NCI-H2081 treated with DMSO at 0.1 percent for 48 hours (cell line): ENCODE measurements at places on chromosomes 7 and 10.

- DNase-seq: no peak
These were observed 722.6 kb downstream of the GATA3 start for GRCh38 chr10:8776926-8777622.

GRCh38 chr10:129305046-129305445, 162.0 kb upstream of the MGMT start:
- no peak for DNase-seq

GRCh38 chr10:74881253-74881884, 55.0 kb downstream of the KAT6B start:
- DNase-seq: no peak

GRCh38 chr10:21011433-21012018, 114.4 kb upstream of the NEBL start:
- no peak for DNase-seq

- no peak for DNase-seq
These were observed 231.4 kb downstream of the PTEN start for GRCh38 chr10:88094795-88095194.

- DNase-seq: no peak
These were observed 262.1 kb downstream of the ATRNL1 start for GRCh38 chr10:115355162-115355760.

DNA sequence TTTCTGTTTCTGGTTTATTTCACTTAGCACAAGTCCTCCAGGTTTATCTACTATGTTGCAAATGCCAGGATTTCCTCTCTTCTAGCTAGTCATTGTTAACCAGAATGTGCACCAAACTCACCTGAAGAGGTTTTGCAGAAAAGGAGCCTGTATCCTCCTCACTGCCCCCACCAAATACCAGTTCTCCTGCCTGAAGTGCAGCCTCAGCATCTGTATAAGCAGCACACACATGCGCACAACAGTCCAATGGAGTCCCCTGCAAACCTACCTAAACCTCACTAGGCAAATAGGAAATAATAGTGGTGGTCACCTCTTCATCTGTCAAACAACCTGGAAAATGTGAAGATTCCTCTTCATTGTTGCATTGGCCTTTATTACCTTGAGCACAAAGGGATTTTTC, 237.8 kb downstream of the PAXIP1 start:
- no peak for DNase-seq

- DNase-seq: no peak
These were observed 136.1 kb downstream of the CELF2 start for GRCh38 chr10:11153766-11154165.

GRCh38 chr10:95464280-95464679, 96.9 kb downstream of the SORBS1 start:
- no peak for DNase-seq

- DNase-seq: no peak
These were observed 35.5 kb upstream of the NCAPG2 start for GRCh38 chr7:158740013-158740656.

GRCh38 chr10:30804478-30805055, 175.0 kb upstream of the LYZL2 start:
- no peak for DNase-seq

GRCh38 chr7:1516586-1517251, 12.5 kb upstream of the INTS1 start:
- DNase-seq: no peak

- DNase-seq: no peak
These were observed 13.4 kb downstream of the STEAP1B start for GRCh38 chr7:22486597-22486996.

- no peak for DNase-seq
These were observed 136.4 kb upstream of the ITGB1 start for GRCh38 chr10:33094263-33095051.

DNA sequence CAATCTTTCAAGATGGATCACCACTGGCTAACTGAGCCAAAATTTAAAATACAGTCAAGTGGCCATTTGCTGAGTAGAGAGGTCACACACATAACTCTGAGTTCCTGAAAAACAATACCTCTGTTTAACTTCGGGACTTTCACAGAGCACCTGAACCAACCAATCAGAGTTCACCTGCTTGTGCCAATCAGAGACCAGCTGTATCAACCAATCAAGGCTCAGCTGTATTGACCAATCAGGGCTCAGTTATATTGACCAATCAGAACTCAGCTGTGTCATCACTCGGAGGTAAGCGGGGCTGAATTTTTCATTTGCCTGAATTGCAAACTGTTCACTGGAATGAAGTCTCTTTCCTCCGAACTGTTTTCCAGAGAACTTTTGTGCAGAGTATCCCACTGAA, 10.0 kb upstream of the CPXM2 start:
- DNase-seq: no peak

DNA sequence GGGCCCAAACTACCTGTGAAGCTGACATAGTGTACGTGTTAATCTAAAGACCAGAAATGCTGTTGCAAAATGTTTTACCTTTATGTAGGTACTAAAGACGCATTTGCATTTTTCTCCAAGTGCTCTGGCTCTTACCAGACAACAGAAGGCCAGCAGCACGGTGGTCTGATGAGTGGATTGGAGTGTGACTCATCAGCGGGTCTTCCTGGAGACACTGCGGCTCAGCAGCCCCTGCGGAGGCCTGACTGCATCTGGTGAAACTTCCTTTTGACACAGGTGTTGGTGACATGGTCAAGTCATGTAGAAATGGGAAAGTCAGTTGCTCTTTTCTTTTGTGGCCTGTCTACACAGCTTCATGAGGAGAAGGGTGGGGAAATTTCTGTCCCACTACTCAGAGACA, 723.6 kb downstream of the INHBA start:
- no peak for DNase-seq

GRCh38 chr10:43389867-43390266, 18.4 kb downstream of the FXYD4 start:
- DNase-seq: no peak

GRCh38 chr10:24449321-24449740, 240.4 kb downstream of the KIAA1217 start:
- no peak for DNase-seq

GRCh38 chr10:73850863-73851461, 23.4 kb downstream of the CAMK2G start:
- no peak for DNase-seq

GRCh38 chr7:83524277-83525075, 124.5 kb downstream of the SEMA3E start:
- DNase-seq: no peak

DNA sequence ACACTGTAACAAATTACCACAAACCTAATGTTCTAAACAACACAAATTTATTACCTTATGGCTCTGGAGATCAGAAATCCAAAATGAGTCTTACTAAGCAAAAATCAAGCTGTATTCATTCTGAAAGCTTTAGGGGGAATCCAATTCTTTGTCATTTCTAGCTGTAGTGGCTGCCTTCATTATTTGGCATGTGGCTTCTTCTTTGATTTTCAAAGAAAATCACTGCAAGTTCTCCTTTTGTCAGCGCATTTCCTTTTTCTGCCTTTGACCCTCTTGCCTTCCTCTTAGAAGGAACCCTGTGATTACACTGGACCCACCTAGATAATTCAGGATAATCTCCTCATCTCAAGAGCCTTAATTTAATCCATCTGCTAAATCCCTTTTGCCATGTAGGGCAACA, 36.9 kb downstream of the ZPBP start:
- no peak for DNase-seq

DNA sequence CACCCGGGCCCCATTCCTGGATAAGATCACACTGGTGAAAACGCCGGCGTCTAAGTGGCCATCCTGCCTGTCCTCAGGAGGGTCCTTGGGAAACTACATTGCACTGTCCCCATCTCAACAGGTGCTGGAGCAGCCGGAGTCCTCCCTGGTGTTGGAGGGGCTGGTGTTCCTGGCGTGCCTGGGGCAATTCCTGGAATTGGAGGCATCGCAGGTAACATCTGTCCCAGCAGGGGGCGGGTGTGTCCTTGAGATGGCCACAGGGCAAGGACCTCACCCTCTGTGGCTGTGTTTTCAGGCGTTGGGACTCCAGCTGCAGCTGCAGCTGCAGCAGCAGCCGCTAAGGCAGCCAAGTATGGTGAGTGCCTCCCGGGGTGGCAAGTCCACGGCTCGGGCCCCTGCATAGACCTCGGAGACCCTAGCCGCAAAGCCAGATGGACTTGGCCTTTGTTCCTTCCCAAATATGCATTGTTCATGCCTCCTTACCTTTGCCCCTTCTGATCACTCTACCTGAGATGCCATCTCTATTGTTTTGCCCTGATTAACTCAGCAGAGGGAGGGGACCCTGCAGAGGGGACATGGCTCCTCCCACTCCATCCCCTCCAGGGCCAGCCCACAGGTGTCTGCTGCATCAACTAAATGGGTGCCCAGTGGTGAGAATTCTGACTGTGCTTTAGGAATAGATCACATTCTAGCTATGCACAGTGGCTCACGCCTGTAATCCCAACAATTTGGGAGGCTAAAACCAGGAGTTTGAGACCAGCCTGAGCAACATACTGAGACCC, 23.8 kb downstream of the ELN start:
- DNase-seq: no peak

- DNase-seq: no peak
These were observed 181.9 kb downstream of the USP6NL start for GRCh38 chr10:11429439-11430052.

GRCh38 chr7:155482511-155483183, 24.7 kb downstream of the EN2 start:
- no peak for DNase-seq
